ENCODE measurements at places on chromosomes 4 and X.

DNA sequence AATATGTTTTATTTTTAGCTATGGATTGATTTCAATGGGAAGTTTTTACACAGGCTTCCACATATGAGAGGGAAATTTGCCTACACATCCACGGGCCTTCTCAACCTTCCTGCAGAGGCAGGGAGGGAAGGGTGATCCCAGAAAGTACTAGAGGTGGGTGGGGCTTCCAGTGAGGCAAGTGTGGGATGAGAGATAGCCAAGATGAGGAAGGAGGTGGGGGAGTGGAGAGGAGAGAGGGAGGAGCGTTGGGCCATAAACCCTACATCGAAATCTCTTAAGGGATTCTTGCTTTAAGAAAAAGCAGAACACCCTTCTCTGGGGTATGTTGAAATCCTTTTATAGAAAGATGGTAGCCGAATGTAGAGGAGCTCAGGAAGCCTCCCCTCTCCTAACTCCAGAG lies 19.0 kb downstream of the NKX6-1 start:
- DNase-seq, result no peak

GRCh38 chr4:115648786-115649185 lies 535.4 kb upstream of the NDST4 start:
- DNase-seq, result no peak

- peak; percentile 68 for DNase-seq
These were observed 502.4 kb downstream of the NLGN4X start for GRCh38 chrX:5726224-5726623.

DNA sequence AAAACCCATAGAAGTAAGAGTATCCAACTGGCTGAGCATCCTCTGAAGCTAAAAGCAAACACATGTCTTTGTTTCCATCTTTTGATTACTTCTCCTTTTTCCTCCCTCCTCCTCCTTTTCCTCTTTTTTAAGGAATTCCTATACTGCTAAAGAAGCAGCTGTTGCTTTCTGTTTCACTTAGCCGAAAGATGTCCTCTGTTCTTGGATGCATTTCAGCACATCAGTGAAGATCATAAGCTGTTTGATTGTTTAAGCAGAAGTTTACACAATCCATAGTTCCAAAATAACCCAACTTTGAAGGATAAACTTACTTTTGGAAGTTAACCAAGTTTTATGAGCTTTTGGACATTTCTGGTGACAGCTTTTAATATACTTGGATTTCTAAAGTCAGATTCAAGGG lies 55.1 kb upstream of the TNIP3 start:
- DNase-seq, result no peak

GRCh38 chrX:109886122-109886761 lies 116.7 kb upstream of the TMEM164 start:
- peak; percentile 35 for DNase-seq

GRCh38 chrX:48196745-48197201 lies at the start of gene SSX5:
SSX5 (minus strand) TSS chrX:48196795; CDS start chrX:48195358, 1,437 bp downstream.
- no peak for DNase-seq

GRCh38 chrX:155127940-155128339 lies 56.6 kb downstream of the BRCC3 start:
- no peak for DNase-seq

DNA sequence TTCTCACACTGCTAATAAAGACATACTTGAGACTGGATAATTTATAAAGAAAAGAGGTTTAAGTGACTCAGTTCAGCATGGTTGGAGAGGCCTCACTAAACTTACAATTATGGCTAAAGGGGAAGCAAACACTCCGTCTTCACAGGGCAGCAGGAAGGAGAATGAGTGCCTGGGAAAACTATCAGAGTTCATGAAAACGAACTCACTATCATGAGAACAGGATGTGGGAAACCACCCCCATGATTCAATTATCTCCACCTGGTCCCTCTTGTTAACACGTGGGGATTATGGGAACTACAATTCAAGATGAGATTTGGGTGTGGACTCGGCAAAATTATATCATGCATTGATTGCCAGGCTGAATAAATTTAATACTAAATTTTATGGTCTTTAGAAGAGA lies 592.7 kb downstream of the GRXCR1 start:
- no peak for DNase-seq

- no peak for DNase-seq
These were observed 41.6 kb downstream of the TRPC5OS start for GRCh38 chrX:111917591-111917990.

DNA sequence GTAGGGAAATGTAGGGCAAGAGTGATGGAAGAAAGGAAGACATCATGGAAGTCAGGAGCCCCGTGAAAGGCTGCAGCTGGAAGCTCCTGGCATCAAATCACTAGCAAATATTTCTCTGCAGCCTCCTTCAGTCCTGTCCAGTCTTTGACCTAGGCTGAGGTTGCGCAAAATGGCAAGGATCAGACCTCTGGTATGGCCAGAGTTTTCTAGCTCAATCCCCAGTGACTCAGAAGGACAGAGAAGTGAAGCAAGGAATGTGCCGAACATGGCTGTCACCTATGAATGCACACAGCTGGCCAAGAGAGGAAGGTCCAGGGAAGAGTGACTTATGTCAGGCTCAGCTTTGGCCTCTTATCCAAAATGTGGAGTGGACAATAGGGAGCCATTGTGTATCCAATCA lies 71.1 kb upstream of the PHOX2B start:
- DNase-seq, result no peak

DNA sequence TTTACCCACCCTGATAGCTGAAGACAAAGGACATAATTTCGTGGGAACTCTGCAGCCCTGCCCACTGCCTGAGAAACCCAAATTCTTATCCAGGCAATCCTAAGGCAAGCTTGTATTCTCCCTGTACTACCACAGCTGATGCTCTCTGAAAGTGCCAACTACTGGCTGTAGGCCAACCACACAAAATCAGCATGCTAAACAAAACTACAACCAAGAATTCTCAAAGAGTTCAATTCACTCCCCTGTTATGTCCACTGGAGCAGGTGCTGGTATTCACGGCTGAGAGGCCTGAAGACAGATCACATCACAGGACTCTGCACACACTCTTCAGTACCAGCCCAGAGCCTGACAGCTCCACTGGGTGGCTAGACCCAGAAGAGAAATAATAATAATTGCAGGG lies 375.9 kb upstream of the NDST4 start:
- DNase-seq, result no peak

- DNase-seq, result peak; percentile 0
These were observed 18.0 kb downstream of the FAM9A start for GRCh38 chrX:8783097-8783713.

- DNase-seq, result peak; percentile 5
These were observed 186.9 kb downstream of the LRBA start for GRCh38 chr4:150828159-150828558.

GRCh38 chr4:20253735-20254409 lies 2.2 kb downstream of the SLIT2 start:
- no peak for DNase-seq

- no peak for DNase-seq
These were observed 167.1 kb upstream of the AADAT start for GRCh38 chr4:170256807-170257206.

DNA sequence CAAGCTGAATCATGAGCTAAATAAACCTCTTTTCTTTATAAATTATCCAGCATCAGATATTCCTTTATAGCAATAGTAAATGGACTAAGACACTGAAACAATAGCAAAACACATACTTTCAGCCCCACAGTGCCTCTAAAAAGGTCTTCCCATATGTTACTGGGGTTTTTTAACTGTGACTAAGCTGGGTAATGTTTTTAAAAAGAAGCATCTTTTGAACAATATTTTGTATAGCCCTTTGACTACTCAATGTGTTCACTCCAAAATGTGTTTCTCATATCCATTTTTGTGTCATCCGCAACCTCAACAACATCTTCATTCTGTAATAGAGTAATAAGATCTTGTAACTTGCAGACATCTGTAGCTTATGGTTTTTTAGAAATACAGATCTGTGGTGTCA lies 218.7 kb upstream of the S100G start:
- DNase-seq, result no peak

DNA sequence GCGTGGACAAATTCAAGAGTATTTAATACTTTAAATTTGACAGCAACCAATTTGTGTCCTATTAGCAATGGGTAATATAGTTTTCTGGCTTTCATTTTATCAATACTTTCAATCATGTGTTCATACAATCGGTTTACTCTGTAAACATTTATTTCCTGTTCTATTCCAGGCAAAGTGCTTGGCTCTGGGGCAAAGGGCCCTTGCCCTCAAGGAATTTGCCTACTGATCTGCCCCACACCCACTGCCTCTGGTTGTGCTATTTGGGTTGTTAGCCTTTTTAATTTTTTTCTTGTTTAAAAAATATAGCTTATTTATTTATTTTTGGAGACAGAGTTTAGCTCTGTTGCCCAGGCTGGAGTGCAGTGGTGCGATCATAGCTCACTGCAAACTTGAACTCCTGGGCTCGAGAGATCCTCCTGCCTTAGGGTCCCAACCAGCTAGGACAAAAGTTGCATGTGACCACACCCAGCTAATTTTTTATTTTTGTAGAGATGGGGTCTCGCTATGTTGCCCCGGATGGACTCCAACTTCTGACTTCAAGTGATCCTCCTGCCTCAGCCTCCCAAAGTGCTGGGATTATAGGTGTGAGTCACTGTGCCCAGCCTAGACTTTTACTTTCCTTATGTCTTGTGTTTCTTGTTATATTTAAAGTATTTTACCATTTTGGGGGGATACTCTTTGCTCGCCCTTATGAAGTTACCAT lies 30.7 kb upstream of the CBR4 start:
- no peak for DNase-seq

- DNase-seq, result no peak
These were observed 39.6 kb downstream of the RUFY3 start for GRCh38 chr4:70761276-70761816.

- no peak for DNase-seq
These were observed 428 bp downstream of the ADAD1 start for GRCh38 chr4:122379239-122379638.

Measured in inflammatory macrophage treated with lipopolysaccharide for 1 hour (primary cell).